ENCODE measurements at places on chromosomes 16 and 17.

- no peak for DNase-seq
Measured at GRCh38 chr16:50763211-50763610, 21.3 kb downstream of the CYLD start.

DNA sequence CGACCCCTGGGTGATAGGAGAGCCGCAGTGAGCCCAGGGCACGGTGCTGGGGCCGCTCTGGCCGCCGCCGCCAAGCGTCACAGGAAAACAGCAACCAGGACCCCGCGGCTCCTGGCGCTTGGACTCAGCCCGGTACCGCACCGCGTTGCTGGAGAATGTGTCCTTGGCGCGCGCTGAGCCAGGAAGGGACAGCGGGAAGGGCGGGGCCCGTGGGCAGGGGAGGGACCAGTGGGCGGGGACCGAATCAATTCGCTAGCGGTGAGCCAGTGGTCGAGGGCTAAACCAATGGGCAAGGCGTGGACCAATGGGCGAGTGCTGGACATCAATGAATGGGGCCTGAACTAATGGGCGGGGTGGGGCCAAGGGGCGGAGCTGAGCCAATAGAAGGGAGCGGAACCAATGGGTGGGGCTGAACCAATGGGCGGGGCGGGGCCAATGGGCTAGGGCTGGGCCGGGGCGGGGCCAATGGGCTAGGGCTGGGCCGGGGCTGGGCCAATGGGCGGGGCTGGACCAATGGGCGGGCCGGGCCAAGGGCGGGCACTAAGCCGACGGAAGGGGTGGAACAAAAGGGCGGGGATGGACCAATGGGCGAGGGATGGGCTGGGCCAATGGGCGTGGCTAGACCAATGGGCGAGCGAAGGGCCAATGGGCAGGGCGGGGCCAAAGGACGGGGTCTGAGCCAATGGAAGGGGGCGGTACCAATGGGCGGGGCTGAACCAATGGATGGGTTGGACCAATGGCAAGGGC, 6.3 kb upstream of the FLYWCH1 start:
- DNase-seq: peak; percentile 99

GRCh38 chr17:74824961-74825627, 34.6 kb downstream of the GRIN2C start:
- DNase-seq: no peak

DNA sequence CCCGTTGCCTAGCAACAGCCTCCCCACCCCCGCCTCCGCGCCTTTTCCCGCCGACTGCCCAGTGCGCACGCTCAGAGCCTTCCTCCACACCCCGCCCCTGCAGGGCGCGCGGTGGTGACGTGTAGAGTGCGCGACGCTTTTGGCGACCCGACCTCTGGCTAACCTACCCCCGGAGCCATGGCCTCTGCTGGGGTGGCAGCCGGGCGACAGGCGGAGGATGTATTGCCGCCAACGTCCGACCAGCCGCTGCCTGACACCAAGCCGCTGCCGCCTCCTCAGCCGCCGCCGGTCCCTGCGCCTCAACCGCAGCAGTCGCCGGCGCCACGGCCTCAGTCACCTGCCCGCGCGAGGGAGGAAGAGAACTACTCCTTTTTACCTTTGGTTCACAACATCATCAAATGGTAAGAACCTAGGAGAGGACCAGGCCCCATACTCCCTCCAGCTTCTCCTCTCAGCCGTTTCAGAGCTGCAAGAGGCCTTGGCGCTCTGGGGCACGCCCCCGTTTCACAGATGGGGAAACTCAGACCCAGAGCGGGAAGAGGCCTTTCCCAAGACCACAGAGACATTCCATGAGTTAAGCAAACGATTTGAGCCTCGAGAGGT, at the start of gene MED9:
Gene MED9, plus strand, starts transcription at position 136 of the 603 bp plus-strand sequence. Its CDS starts 42 bp downstream, at position 178.
- DNase-seq: peak; percentile 96

DNA sequence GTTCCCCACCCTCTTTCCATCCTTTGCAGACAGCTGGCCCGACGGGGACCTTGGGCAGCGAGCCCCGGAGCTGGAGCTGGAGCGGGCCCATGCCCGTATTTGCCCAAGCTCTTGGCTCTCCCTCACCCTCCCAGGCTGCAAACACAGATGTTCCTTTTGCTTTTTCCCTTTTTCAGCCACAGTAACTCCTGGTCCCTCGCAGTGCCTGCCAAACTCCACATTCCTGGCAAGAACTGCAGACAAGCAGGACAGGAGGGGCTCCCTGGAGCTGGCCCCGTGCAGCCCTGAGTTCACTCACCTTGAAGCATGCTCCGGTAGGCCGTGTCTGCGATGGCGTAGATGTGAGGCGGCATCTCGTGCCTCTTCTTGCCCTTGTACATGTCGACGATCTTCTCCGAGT, 33.9 kb downstream of the MYH11 start:
- DNase-seq: no peak

DNA sequence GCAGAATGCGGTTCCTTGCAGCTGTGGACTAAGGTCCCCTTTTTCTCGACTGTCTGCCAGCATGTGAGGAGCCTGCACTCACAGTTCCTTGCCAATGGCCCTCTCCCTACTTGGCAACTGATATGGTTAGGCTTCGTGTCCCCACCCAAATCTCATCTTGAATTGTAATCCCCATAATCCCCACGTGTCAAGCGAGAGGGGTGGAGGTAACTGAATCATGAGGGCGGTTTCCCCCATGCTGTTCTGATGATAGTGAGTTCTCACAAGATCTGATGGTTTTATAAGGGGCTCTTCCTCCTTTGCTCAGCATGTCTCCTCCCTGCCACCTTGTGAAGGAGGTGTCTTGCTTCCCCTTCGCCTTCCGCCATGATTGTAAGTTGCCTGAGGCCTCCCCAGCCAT, 19.9 kb downstream of the CIAPIN1 start:
- no peak for DNase-seq

DNA sequence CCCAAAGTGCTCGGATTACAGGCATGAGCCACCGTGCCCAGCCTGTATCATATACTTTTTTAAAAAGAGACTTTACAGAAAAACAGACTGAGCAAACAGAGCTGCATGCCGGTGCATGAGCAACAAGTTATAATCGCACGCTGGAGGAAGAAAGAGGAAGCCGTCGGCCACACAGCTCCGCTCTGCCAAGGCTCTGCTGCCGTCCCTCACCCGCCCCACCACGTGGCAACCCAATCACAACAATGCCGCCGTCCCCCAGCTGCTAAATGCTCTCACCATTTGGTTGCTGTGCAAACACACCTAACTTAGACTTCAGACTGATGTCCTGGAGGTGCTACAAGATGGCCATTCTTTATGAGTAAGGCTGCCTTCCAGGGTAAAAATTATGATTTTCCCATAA, 83.5 kb downstream of the ADCY9 start:
- peak; percentile 36 for DNase-seq

- no peak for DNase-seq
Measured at GRCh38 chr17:62937606-62938005, 28.4 kb upstream of the TANC2 start.

- DNase-seq: peak; percentile 82
Measured at GRCh38 chr17:67378454-67379250, 1.6 kb downstream of the PITPNC1 start.

DNA sequence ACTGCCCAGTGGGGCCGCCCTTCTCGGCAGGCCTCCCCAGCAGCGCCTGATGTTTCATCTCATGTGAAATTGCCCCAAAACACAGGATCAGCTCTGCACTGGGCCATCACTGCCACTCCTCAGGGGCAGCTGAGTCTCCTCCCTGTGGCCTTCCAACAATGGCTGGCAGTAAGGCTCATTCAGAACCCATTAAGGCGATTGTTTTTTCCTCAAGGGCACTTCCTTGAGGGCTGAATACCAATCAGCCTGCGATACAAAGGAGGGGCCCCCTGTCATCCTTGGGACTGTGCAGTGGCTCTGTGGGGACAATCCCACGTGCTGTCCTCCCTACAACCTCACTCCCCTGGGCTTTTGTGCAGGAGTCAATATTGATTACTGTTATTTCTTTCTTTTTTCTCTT, 47.5 kb downstream of the XYLT1 start:
- DNase-seq: no peak

DNA sequence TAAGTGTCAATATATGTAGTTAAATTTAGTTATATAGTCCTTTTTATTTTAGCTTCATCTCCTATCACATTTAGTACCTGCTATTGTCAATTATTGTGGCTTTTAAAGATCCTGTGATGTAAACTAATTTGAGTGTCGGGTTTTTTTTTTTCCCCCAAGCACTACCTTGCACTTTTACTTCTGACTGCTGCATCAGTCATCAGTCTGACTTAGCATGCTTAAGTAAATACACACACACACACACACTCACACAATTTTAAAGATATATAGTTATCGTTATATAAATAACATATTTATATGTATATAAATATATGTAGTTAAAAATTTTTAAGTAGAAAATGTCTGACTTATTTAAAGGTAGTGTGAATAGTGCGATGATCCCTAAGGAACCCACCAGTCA, 127.2 kb downstream of the BCAS3 start:
- no peak for DNase-seq
